ENCODE measurements at places on chromosomes 6 and 20.

- no peak for DNase-seq
These were observed 115.8 kb upstream of the HMGCLL1 start for GRCh38 chr6:55694759-55695158.

- DNase-seq, result no peak
These were observed 65.4 kb downstream of the FILIP1 start for GRCh38 chr6:75428204-75428603.

DNA sequence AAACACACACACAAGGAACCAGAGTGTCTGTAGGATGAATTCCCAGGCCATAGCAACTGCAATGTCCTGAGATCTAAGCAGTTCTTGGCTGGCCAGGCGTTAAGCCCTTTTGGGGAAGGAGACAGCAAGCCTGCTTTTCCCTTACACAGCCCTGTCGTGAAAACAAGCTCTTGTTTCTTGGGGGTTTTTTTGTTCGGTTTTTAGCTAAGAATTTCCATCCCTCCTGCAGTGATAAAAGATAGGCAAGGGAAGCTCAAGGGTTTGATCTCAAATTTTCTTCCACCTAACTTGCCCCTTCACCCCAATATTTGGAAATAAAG lies 1.5 kb downstream of the TNFRSF21 start:
- DNase-seq, result peak; percentile 23

DNA sequence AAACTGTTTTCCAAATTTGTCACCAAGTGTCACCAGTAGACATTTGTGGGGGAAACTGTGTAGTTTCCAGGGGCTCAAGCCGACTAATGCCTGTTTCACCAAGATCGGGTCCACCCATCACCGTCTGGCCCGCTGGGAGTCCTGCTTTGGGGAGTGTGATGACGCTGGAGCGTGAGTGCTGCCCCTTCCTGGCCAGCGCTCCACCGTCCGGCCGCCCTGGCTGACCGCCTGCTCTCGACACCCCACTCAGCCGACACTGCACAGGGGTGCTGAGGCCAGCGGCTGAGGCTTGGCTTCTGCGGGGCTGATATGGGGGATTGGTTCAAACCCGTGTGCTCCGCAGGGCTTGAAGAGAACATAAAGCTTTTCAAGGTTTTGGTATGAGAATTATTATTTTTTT lies 160.1 kb downstream of the SMOC2 start:
- DNase-seq, result no peak

DNA sequence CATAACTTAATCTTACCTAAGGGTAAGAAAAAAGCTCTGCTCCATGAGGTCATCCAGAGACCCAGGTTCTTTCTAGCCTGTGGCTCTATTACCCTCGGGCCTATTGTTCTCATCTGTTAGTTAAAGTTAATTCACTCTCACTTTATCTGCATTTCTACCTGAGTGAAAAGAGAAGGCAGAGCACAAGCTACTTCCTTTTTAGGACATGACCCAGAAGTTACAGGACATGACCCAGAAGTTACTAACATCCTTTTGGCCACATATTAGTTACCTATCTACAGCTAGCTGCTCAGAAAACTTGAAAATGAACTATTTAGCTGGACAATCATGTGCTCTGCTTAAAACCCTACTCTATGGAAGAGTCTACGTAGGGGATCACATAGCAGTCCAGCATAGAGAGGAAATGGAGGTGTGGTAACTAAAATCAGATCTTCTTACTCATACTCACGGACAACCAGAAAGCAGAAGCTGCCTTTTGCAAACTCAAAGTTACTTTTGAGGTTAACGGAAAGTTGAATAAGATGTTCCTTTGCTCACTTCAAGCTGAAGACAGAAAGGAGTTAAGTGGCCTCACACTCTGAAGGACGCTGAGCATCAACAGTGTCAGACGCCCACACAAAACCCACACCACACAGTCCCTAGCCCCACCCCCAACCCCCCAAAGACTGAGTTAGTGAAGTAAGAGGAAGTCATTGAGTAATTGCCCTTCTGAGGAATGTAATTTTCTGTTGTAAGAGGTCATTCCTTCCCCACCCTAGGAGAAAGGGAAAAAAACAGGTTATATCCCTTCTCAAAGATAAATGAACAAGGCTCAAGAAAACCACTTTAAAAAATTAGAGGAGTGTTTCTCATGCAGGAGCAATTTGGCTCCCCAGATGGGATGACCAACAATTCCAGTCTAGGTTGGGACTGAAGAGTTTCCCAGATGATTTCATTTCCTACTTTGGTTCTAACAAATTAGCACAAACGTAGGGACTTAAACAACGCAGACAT lies 45.9 kb upstream of the TAB2 start:
- DNase-seq, result no peak

- no peak for DNase-seq
These were observed 72.6 kb downstream of the REV3L start for GRCh38 chr6:111410371-111410770.

- no peak for DNase-seq
These were observed 27.1 kb upstream of the FAM217A start for GRCh38 chr6:4105980-4106536.

- no peak for DNase-seq
These were observed 16.3 kb downstream of the COL21A1 start for GRCh38 chr6:56230976-56231566.

DNA sequence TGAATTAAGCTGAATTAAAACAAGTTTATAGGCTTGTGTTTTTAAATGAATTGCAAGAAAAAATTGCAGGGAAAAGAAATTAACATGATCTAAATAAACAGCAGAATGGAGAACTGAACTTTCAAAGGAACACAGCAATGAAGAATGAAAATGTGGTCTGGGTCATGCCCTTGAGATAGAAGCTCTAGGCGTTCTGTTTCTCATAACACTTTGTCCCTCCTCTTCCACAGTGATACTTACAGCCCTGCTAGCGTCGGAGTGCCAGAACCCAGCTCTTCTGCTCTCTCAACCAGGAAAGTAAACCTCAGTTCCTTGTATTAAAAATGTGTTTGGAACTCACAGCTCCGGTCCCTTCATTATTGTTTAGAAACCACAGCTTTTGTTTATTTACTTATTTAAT lies 11.4 kb downstream of the HMGCLL1 start:
- DNase-seq, result no peak

GRCh38 chr6:135871296-135871695 lies 19.8 kb downstream of the PDE7B start:
- DNase-seq, result peak; percentile 48

GRCh38 chr6:7894262-7895124 lies 16.1 kb downstream of the TXNDC5 start:
- DNase-seq, result no peak

- no peak for DNase-seq
These were observed 73.9 kb downstream of the MDN1 start for GRCh38 chr6:89745716-89746115.

- DNase-seq, result peak; percentile 33
These were observed 146.9 kb downstream of the PDE10A start for GRCh38 chr6:165515963-165516624.
